ENCODE measurements at places on chromosomes 2 and 18.

DNA sequence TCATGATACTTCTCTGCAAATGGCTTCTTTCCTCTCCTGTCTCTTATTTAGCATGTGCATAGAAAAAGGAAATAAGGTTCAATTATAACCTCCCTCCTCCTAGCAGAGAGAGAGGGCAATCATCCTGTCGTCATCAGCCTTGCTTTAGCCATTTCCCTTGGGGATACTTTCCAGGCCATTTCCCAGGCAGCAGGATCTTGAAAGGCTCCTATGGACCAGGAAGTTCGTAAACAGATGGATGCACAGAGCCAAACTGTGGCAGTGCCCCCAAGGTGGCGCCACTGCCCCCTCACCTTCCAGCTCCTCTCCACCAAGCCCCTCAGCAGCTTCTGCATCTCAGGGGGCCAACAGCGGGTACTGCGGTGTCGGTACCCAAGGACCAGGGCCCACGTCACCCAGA is 157.4 kb downstream of the DTNA start:
- DNase-seq = no peak

DNA sequence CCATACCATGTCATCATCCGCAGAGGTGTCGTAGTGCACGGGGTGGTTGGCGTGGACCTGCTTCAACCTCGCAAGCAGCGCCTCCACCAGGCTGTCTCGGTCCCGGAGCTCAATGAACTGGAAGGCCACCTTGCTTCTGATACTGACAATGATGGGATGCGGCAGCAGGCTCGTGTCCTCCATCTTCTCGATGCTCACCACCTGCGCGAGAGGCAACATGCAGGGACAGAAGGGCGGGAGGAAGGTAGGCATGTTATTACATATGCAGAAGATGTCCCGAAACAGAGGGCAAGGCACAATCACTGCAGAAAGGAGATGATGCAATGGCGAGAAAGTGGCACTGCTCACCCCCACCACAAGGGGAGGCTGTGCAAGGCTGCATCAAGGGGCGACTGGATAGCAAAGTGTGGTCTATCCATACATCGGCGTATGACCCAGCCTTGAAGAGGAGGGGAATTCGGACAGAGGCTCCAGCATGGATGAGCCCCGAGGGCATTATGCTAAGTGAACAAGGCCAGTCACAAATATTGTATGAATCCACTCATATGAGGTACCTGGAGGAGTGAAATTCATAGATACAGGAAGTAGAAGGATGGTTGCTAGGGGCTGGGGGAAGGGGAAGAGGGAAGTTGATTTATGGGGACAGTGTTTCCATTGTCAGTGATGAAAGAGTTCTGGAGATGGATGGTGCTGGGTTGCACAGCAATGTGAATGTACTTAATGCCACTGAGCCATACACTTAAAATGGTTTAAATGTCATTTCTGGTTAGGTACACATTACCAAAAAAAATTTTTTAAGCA is 36.6 kb downstream of the RPL31 start:
- DNase-seq = no peak

- no peak for DNase-seq
Measured at GRCh38 chr2:43490252-43490786, 105.5 kb downstream of the THADA start.

- no peak for DNase-seq
Measured at GRCh38 chr18:46859855-46860254, 57.5 kb downstream of the PIAS2 start.

DNA sequence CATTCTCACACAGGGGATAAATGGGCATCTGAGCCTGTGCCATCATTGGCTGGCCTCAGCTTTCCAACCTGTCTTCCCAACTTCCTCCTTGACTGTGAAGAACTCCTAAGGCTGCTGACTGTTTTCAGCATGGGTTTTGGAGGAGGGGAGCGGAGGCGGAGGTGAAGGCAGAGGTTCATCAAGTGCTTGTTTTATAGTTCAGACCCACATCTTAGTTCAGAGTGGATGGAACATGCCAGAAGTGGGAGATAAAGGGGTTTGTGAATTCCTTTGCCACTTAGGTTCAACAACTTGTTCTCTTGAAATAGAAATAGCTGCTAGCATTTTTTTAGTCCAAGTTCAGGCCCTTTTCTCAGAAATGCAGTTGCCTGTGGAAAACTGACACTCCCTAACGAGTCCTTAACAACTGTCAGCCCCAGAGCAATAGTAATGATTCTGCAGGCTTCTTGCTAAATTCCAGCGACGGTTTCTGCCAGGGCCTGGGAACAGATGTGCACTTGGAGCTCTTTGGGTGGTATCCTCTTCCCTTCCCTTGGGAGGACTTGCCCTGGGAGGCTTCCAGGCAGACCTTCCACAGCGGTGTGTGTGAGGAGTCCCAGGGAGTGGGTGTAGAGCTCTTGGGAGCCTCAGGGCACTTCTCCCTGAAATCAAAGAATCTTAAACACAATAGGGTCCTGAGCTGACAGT is 30.1 kb upstream of the ITGA6 start:
- peak; percentile 79 for DNase-seq

DNA sequence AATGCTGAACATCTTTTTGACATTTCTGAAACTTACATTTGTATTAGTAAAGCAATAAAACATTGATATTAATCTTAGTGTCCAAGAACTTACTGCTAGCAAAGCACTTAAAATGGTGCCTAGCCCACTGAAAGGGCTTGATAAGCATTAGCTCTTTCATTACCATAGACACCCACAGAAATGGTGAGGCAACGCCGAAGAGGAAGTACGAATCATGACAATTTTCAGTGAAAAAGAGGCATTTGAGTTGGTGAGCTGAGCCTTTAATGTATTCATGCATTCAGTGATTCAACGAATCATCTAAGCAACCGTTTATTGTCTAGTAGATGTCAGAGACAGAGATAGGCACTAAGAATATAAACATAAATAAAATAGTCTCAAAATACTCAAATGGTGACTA is 101.1 kb downstream of the PIGN start:
- DNase-seq = no peak

- no peak for DNase-seq
Measured at GRCh38 chr2:11530864-11531465, 2.9 kb upstream of the GREB1 start.

DNA sequence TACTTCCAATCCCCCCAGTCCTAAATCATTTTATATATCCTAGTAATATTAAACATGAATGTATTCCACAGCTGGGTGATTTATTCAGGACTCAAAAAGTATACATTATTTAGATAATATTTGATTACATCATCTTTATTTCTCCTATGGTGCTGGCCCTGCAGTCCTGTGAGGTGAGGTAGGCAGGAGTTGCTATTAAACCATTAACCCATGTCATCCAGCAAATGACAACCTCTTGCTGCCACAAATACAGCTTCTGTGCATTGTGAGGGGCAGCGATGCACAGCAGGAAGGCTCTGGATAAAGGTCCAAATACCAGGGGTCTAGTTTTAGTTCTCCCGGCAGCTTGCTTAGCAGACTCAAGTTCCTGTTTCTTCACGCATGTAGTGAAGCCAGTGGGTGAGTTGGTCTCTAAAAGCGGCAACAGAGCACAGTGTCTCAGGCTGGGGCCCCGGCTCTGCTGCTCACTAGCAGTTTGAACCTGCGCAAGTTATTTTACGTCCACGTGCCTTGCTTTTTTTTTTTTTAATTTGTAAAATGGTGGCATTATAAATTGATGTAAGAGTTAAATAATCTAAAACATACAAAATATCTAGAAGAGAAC is 36.1 kb downstream of the INSIG2 start:
- no peak for DNase-seq

DNA sequence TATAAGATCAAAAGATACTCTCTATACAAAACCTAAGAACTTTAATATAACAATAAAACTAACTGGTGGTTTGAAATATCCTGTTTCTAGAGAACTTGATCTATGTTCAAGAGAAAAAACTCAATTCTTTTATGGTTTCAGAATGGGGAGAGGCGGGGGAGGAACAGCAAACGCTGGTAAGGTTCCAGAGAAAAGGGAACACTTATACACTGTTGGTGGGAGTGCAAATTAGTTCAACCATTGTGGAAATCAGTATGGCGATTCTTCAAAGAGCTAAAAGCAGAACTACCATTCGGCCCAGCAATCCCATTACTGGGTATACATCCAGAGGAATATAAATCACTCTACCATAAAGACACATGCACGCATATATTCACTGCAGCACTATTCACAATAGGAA is 17.2 kb downstream of the FAM98A start:
- DNase-seq = no peak

GRCh38 chr2:121064186-121064585 is 220.8 kb downstream of the TFCP2L1 start:
- no peak for DNase-seq

GRCh38 chr2:196173505-196173904 is 2.1 kb upstream of the STK17B start:
- no peak for DNase-seq

GRCh38 chr2:36456227-36457175 is 100.9 kb downstream of the CRIM1 start:
- DNase-seq = no peak

DNA sequence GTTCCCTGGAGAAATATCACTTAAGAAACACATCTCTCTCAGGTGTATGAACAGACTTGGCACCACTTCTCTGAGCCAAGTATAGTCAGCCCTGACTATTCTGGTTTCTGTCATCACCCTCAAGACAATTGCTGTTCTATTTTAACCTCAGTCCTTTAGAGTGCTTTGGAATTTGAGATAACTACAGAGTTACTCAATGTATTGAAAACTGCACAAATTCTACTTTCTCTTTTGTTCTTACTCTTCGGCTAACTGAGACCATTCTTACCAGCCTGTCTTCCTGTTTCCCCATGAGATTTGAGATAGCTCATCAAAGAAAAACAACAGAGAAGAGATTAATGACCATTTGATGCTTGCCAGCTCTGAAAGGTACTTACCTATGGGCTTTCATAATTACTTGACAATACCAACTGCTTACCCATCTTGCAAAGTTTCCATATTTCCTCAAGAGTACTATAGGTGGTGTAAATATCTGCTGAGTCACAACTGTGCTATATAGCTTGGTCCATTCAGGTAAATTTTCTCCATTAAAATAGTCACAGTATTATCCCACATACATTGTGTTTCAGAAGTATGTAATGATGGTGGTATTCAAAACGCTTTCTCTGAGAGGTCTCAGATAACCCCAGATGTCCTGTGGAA is 467.5 kb upstream of the CHST9 start:
- DNase-seq = no peak

DNA sequence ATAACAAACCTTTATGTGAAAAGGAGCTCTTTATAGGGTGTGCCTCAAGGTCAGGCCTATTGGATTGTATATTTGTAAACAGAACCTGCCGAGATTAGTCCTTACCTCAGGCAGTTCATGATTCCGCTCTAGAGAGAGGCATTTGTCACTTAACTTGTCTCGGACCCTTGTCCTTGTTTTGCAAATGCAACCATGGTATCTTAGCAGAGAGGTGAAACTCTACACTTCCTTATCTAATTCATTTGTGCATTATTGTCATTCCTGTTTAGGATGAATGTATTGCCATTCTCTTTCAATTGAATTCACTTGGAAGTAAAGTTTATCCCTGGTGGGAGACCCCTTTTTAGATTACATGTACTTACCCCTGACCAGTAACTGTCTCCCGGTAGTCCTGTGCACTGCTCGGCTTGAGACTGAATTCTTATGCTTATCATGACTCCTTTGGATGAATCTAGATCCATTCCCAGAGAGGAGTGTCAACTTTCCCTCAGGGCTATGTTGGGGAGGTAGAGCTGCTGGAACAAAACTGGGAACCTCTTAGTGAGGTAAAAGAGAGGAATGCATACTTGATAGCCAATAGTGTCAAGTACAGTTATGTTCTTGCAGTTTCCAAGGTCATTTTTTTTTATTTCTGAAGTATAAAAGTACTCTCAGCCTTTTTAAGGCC is 46.6 kb downstream of the SGPP2 start:
- no peak for DNase-seq

DNA sequence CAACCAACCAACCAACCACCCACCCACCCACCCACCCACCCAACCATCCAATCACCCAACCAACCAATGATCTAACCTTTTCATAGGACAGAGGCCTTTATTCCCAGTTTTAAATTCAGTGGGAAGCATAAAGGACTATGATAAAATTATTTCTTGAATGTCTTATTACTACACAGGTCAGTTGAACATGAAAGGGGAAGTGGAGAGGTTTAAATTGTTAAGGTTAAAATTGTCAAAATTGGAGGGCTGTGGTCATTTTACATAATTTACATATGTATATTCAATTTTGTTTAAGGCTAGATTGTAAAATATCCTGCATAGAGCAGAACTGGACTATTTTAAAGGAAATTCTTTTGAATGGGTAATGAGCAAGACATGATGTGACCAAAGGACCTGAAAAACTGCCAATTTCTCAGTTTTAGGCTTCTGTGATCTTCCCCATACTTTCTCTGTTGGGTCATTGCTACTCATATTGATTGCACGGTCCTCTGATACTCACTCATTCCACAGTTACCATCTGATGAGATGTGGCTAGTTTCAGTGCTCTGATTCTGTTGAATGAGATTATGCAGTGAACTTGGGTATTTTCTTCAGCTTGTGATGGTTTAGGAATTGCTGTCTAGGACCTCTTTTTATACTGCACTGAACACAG is 127.4 kb downstream of the PLCL1 start:
- no peak for DNase-seq

DNA sequence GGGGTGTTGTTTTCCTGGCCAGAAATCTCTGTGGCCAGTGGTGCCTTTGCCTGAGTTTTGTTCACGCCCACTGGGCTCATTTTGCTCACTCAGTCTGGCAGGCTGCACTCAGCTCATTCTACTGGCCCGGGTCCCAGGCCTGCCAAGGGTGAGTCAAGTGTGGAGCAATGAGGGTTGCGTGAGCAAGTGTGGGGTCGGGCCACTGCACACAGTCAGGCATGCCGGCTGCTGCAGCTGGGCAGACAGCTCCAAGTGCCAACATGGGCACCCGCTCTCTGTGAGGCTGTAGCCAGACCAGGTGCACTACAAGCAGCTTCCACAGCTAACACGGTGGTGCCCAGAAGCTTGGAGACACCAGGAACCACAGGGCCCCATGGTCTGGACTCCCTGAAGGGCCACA is 801.1 kb upstream of the RAB6C start:
- DNase-seq = no peak

- DNase-seq = no peak
Measured at GRCh38 chr18:59861009-59861408, 38.8 kb upstream of the PMAIP1 start.

- DNase-seq = no peak
Measured at GRCh38 chr2:77633601-77634000, 111.4 kb upstream of the LRRTM4 start.

- peak; percentile 40 for DNase-seq
Measured at GRCh38 chr18:63162271-63163014, 157.1 kb downstream of the BCL2 start.

DNA sequence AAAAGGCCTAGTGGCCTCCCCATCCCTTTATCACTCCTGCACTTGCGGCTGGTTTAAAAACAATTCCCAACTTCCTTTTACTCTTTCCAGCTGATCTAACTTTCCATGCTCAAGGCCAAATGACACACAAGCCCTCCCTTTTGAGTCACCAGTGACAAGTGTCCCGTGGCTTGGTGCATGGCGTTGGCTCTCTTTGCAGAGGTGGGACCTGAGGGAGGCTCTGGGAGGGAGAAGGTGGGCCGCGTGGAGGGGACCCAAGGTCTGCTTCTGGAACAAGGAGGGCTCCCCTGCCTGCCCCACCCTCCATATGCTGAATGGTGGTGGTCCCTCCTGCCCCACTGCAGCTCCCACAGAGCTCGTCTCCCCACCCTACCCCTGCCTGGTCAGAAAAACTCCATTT is 30.8 kb upstream of the HPCAL1 start:
- peak; percentile 40 for DNase-seq
